DMS153 (cell line): ENCODE measurements at places on chromosomes 1 and 21.

- no peak for DNase-seq
These were observed 17.5 kb downstream of the DBT start for GRCh38 chr1:100232156-100232555.

GRCh38 chr1:67716800-67717199 is 31.8 kb downstream of the GADD45A start:
- DNase-seq = no peak

- peak; percentile 11 for DNase-seq
These were observed 27.4 kb downstream of the DTL start for GRCh38 chr1:212062832-212063438.

DNA sequence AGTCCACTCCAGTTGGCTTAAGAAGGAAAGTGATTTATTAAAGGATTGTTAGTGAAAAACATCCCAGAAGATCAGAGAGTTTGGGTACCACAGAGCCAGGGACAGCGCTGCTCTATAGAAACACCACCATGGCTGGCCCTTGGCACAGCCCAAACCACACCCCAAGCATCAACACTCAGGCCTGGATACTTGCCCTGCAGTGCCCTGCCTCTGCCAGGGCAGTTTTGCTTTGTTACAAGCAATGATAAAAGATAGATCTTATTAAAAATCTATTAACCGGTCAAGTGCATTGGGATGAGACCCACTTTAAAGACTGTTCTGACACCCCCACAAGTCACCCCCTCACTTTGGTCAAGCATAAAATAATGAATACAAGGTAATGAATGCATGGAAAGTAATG is 56.6 kb downstream of the KIF21B start:
- DNase-seq = no peak

- DNase-seq = no peak
These were observed 423.3 kb upstream of the ADGRL2 start for GRCh38 chr1:81377406-81377805.

- DNase-seq = no peak
These were observed 20.8 kb downstream of the FAM177B start for GRCh38 chr1:222757646-222758268.

- no peak for DNase-seq
These were observed 1.2 kb downstream of the MFN2 start for GRCh38 chr1:11981378-11982009.
